ENCODE measurements at places on chromosomes 2 and 18.

- DNase-seq: no peak
Observed at GRCh38 chr2:172273910-172274571, 153.3 kb upstream of the ITGA6 start.

- DNase-seq: no peak
Observed at GRCh38 chr18:13934676-13935075, 19.3 kb upstream of the MC2R start.

- peak; percentile 79 for DNase-seq
Observed at GRCh38 chr18:24075767-24076597, 61.4 kb downstream of the TTC39C start.

GRCh38 chr2:137190411-137191195 is 425.3 kb downstream of the THSD7B start:
- DNase-seq: no peak

DNA sequence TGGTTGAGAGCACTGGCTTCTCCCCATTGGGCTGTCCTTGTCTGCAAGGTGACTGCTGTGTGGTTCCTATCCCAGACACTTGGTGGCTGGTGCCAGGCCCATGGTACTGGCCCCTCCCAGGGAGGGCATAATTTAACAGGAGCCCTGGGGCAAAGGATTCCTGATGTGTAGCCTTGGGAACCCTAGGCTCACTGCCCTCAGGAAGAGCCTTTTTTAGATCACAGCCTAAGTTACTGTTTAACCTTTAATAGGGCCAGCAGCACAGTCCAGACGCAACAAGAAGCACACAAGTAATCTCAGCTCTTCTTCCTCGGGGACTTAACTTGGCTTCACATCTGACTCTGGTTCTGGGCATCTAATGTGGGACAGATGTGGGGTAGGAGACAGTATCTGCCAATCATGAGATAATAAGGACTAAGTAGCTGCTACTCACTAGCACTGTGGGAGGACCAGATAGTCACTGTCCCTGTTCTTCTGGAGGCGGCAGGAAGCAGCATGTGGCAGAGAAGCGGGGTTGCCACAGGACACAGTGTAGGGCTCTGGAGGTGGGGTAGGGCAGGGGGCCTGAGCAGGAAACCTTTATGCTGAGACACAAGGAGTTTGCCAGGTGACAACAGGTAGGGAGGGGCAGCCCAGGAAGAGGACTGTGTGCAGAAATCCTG is 136.3 kb downstream of the TMEM17 start:
- no peak for DNase-seq

DNA sequence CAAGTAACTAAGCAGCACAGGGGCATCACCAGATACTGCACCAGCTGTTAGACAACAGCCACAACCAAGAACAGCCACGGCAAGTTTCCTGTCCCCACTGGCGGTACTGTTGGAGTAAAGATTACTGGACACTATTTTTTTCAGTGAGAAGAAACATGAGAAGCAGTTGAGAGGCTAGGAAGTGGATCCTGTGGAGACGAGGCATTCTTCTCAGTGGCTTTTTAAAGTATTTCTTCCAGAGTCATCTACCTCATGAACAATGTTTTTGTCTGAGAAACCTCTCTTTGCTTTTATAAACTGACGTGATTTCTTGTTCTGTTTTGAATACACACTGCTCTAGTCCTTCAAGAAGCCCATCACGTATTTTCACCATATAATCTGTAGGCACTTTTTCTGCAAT is 18.8 kb downstream of the TM4SF20 start:
- DNase-seq: no peak

- DNase-seq: no peak
Observed at GRCh38 chr2:184455624-184456023, 142.7 kb upstream of the ZNF804A start.

GRCh38 chr2:61605245-61605644 is 67.1 kb upstream of the XPO1 start:
- DNase-seq: no peak

DNA sequence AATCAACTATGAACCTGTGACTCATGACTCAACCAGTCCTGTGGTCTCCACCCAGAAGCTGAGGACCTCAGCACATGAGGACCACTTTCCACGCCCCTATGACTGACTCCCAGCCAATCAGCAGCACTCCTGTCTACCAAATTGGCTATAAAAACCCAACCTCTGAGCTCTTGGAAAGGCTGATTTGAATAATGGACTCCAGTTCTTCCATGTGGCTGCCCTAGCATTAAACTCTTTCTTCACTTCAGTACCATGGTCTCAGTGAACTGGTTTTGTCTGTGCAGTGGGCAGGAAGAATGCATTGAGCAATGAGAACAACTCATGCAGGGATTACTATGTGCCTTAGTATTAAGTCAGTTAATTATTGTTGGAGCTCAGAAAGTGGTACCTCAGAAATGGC is 78.3 kb downstream of the CMPK2 start:
- no peak for DNase-seq

DNA sequence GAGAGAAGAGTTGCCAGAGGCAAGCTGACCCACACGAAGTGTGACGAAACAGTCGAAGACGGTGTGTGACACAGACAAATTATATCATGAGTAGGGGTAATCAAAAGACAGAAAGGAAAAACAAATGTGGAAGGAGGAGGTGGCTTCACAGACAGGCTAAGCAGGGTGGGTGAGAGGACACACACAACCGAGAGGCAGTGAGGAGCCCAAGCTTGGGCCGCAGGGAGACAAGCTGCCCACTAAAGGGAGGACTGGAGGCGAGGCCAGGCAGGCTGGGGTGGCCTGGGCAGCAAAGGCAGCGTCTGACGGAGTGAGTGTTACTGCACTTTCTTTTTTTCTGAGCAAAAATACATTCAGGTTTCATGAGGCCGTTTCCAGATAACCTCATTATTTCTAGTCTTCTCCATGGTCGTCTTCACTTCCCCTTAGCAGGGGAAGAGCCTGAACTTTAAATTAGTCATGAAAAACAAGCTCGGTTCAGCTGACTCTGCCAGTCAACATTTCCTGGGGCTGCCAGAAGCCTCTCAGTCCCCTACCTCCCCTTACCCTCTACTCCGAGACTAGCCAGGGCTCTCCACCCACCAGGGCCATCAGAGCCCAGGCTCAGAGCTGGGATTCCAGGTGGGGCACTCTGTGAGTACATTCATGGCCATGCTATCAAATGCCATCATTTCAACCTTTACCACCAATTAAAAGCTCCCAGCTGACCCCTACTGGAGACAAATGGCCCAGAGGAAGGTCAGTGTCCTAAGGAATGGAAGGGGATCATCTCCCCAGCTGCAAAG is 13.8 kb upstream of the ZFP36L2 start:
- no peak for DNase-seq

GRCh38 chr2:58950795-58951462 is 709.8 kb upstream of the FANCL start:
- DNase-seq: no peak

DNA sequence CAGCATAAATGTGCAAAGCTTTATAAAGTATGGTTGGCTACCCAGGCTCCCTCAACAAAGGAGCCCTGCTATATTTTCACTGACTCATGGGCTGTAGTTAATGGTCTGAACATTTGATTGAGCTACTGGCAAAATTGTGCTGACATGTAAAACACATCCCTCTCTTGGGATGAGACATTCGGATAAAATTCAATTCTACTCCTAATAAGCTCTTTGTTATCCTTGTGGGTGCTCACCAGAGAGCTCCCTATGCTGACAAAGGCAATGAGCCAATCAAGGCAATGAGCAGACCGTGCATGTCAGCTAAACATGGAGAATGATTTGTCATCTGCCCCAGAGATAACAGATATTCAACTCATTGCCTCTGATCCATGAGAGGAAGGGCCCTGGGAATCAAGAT is 27.7 kb downstream of the SERPINB8 start:
- no peak for DNase-seq

- DNase-seq: no peak
Observed at GRCh38 chr2:177127821-177128220, 84.8 kb upstream of the HNRNPA3 start.

DNA sequence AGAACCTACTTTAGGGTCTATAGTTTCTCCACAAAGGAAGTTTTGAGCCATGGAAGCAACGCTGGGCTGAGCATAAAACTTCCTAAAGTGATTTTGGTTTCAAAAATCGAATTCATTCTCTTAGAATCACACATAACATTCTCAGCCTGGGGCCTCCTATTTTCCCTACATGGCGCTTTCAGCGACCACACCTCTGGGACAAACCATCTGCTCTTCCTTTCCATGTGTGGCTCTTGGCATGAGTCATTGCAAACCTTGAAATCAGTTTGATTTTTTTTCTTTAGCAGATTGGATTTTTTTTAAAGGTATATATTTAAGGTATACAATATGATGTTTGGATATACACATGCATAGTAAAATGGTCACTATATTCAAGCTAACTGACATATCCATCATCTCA is 72.5 kb upstream of the APCDD1 start:
- DNase-seq: no peak

DNA sequence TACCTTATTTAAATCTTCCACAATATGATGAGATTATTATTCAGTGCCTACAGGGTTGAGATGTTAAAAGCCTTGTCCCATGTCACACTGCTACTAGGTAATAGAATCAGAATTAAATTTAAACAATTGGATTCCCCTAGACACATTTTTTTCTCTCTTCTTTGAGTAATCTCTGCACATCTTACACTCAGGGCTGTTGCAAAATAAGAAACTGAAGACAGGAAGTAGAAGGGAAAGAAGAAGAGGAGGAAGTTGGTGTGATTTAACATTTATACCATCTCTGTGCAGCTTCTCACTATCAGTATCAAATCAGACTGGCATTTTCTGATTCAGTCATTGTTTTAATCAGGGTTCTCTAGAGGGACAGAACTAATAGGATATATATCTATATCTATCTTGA is 677.6 kb downstream of the IRS1 start:
- DNase-seq: no peak

- no peak for DNase-seq
Observed at GRCh38 chr2:82998781-82999180, 1460.3 kb downstream of the SUCLG1 start.

GRCh38 chr18:55268151-55268601 is 308.9 kb upstream of the CCDC68 start:
- DNase-seq: no peak

GRCh38 chr2:225328192-225328591 is 71.3 kb upstream of the NYAP2 start:
- no peak for DNase-seq

GRCh38 chr2:70870790-70871189 is 35.2 kb upstream of the CD207 start:
- DNase-seq: no peak

- no peak for DNase-seq
Observed at GRCh38 chr2:85959185-85959584, 70.4 kb upstream of the ST3GAL5 start.

GRCh38 chr18:59909289-59910036 is 9.7 kb downstream of the PMAIP1 start:
- DNase-seq: no peak

DNA sequence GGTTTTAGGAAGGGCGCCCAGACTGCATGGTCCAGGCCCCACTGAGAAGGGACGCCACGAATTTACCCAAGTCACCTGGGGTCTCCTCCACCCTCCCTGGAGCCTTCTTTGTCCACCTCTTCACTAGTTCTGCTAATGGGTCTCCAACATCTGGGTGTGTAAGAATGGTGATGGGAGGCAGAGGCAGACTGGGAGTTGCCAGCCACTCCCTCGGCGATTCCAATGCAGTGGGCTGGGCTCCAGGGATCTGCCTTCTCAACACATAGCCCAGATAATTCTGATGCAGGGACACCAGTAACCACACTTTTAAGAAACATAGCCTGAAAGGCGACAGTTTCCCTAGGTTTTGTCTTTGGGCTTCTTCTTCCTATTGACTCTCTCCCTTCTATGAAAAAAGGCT is 39.1 kb downstream of the MRPL44 start:
- no peak for DNase-seq

DNA sequence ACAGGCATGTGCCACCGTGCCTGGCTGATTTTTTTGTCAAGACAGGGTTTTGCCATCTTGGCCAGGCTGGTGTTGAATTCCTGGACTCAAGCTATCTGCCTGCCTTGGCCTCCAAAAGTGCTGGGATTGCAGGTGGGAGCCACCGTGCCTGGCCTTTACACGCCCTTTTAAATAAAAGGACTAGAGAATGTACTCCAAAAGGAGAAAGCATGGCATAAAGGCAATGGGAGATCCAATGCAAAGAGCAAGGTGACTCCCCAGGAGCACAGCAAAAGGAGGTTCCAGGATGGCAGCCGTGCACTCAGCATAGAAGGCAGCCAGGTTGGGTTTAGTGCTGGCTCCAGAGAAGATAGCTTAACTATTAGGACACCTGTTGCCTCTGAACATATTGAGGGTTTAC is 27.1 kb downstream of the ASB1 start:
- DNase-seq: peak; percentile 9

GRCh38 chr18:3493501-3494244 is 43.7 kb downstream of the TGIF1 start:
- no peak for DNase-seq

GRCh38 chr18:80253236-80253635 is 5.9 kb upstream of the PARD6G start:
- DNase-seq: no peak

DNA sequence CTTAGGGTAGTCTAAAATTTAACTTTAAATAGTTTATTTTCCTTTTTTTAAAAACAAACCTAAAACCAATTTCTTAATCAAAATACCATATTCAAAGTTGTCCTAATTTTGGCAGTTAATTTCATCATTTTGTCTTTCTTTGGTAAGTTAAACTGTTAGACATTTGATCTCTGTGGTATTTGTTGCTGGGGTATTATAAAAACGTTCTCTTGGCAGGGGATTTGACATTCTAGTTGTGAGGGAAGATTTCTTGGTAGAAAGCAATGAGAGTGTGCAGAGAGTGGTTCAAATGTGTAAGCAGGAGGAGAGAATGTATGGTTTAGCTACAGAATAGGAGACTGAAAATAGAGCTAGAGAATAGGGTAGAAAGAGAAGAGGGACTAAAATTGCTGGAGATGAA is 14.6 kb downstream of the GULP1 start:
- DNase-seq: no peak

DNA sequence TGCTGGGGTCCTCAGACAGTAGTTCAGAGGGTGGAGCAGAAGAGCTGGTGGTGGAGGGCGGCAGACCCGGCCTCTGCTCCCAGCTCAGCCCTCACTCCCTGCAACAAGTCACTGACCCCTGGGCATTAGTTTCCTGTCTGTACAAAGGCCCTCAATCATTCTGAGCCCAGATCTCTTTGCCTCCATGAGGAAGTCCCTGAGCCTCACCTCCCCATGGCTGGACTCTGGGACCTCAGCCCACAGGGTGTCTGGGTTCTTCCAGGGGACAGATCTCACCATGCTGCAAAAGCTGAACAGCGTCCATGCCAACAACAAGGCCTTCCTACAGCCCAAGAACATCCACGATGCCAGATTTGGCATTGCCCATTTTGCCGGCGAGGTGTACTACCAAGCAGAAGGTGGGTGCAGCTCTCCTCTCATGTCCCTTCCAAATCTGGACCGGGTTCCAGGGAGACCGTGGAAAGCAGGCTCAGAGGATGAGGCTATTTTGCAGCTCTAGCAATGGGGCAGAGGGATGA is 49.1 kb downstream of the MYO7B start:
- no peak for DNase-seq

Data from activated CD8-positive, alpha-beta T cell treated with anti-CD3 and anti-CD28 coated beads, Interleukin-2, amount 10 ng/mL, durations not matched to agents 7 days and 5 days (primary cell).